ENCODE measurements at places on chromosomes 3 and 15.

DNA sequence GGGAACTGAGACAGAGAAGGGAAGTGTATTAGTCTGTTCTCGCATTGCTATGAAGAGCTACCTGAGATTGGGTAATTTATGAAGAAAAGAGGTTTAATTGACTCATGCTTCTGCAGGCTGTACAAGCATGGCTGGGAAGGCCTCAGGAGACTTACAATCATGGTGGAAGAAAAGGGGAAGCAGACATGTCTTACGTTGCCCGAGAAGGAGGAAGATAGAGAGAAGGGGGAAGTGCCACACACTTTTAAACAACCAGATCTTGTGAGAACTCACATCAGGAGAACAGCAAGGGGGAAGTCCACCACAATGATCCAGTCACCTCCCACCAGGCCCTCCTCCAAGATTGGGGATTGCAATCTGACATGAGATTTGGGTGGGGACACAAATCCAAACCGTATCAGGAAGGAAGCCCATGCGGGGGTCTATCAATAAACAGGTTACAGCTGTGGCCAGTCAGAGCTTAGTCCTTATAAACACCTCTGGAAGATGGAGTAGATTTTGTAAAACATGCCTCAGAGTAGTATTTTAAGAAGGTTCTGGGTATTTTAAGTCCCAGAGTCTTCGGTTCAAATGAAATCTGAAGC is 153.9 kb downstream of the GHSR start:
- DNase-seq, result no peak

DNA sequence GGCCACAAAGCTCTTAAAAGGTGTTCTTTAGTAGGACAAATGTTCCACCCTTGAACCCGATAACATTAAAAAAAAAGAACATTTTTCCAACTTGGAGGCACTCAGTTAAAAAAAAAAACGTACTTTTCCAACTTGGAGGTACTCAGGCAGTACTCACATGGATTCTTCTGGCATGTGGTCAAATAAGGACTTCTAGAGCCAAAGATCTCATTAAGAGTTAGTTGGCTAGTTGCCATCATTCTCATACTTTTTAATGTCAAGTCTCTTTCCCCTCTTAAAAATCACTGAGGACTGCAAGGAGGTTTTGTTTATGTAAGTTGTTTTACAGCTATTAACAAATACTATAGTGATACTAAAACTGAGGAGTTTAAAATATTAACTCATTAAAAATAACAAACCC is 101.0 kb downstream of the CADPS start:
- no peak for DNase-seq

- no peak for DNase-seq
Observed at GRCh38 chr3:170642882-170643601, 57.2 kb upstream of the SLC7A14 start.

GRCh38 chr3:146625186-146625775 is 20.1 kb upstream of the PLSCR5 start:
- no peak for DNase-seq

DNA sequence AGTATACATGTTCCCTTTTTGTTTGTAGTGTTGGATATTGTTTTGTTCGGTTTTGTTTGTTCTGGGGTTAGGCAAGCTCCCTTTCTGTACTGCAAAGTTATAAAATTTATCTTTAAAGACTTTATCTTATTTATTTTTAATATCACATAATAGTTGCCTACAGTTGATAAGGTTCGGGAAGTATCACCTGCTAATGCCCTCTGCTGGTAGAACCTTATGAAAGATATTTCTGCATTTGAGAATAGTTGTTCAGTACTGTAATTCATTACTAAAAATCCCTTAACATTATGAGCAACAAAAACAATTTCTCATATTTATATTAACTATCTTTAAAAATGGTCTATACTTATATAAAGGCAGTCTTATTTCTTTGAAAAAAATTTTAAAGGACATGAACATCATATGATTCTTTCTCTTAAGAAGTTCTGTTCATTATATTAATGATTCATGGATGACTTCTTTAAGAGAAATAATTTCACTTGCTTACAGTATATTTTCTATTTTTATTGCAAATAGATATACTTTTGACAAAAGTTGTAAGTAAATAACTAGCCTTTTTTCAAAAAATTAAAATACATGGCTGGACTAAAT is 1126.8 kb downstream of the SI start:
- no peak for DNase-seq

DNA sequence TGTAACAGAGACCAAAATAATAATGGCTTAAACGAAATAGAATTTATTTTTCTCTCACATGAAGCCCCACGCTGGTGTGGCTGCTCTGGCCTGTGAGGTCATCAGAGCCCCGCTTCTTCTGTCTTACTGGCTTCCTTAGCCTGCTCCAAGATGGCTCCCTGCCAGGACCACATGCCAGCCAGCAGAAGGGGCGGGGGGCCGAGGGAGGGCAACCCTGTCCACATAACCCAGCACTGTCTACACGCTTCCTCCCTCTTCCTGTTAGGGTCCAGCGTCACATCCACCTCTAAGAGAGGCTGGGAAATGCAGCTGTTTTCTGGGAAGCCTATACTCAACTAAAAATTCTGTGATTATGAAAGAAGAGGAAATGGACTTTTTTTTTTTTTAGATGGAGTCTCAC is 107.9 kb upstream of the DLG1 start:
- no peak for DNase-seq

GRCh38 chr3:48564022-48564421 is 441 bp upstream of the UCN2 start:
- peak; percentile 30 for DNase-seq

DNA sequence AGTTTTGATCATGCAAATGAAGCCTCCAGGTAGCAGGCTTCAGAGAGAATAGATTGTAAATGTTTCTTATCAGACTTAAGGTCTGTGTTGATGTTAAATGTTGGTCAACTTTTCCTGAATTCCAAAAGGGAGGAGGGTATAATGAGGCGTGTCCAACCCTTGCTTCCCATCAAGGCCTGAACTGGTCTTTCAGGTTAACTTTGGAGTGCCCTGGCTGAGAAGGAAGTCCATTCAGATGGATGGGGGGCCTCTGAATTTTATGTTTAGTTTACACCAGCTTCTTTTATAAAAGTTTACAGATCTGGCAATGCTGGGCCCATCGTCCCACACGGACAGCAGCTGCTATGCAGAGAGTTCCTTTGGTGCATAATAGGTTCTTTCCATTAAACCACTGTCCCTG is 8.9 kb downstream of the CCDC13 start:
- no peak for DNase-seq

DNA sequence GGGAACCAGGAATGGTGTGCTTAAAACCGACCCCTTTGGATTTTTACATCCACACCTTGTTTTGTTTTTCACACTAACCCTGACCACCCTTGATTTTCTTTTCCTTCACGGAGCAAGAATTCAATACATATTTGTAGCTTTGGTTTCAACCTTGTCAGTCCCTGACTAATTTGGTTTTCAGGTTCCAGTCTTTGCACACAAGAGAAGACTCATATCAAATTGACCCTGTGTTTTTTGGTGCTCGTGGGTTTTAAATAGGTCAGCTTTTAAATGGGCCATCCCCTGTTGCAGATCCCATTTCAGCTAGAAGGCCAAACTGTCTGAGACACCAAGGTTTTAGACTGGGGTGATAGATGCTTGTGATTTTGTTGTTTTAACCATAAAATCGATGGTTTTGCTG is 26.4 kb downstream of the ANP32A start:
- DNase-seq, result no peak

DNA sequence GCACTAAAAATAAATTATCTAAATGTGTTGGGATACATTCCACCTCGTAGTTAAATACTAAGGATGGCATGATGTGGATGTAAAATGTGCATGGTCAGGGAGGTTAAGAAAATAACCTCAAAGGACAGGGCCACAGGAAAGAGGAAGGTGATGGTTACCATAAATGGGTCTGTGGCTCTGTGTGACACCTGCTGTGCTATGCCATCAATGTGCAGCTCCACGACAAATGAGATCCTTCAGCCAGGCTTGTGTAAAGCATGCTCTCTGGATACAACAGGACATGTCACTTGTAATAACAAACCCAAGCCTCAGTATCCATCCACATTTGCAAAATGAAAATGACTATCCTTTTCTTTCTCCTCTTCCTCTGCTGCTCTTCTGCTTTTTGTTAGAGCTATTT is 456.7 kb upstream of the RASGRP1 start:
- DNase-seq, result no peak

GRCh38 chr15:101316529-101316928 is 21.5 kb upstream of the SNRPA1 start:
- no peak for DNase-seq

- no peak for DNase-seq
Observed at GRCh38 chr3:13607821-13608597, 59.1 kb downstream of the FBLN2 start.

DNA sequence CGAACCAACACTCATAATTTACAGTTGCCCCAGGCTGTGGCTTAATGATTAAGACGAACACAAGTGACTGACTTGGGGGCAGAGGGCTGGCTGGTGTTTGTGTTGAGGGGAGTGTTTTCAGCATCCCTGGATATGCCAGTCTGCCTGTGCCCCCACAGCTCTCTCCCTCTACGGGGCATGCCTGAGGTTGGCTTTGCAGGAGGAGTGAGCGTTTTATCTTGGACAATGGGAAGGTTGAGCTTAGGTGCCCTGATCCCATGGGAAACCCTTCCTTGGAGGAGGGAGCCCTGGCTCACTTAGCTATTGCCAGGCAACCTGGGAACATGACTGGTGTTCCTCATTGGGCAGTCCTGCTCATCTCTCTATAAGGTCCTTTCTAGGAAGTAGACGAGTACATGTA is 17.6 kb downstream of the FAM107A start:
- DNase-seq, result no peak

GRCh38 chr3:88997260-88997659 is 110.2 kb upstream of the EPHA3 start:
- DNase-seq, result no peak

DNA sequence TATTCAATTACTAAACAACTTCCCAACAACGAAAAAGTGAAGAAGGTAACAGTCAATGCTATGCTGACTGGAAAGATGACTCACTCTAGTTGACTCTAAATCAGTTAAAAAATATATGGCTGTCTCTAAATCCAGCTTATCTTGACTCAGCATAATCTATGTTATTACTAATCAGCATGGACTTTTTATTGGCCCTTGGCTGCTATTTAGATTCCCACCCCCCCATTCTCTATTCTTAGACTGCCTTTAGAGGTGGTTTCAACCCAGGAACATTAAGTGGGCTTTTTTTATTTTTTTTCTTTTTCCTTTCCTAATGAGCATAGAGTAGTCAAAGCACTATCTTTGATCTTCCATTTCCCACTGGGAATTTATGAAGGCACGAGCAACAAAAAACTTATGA is 1.9 kb downstream of the PCOLCE2 start:
- no peak for DNase-seq

DNA sequence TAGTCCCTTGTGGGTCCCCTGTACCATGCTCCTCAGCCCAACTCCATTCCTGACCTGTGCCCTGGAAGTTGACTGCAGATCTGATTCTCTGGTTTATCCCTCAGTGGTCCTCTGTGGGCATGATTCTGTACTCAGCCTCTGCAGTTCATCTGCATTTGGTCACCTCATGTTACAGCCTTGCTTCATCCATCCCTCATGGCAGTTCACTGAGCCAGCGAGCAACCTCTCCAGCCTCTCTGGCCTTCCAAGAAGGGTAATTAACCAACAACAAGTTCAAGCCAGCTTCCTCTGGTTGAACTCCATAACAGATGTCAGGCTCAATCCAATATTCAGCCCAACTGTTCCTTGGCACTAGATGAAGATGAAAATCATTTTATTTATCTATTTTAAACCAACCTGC is 509.5 kb downstream of the NTRK3 start:
- DNase-seq, result no peak

DNA sequence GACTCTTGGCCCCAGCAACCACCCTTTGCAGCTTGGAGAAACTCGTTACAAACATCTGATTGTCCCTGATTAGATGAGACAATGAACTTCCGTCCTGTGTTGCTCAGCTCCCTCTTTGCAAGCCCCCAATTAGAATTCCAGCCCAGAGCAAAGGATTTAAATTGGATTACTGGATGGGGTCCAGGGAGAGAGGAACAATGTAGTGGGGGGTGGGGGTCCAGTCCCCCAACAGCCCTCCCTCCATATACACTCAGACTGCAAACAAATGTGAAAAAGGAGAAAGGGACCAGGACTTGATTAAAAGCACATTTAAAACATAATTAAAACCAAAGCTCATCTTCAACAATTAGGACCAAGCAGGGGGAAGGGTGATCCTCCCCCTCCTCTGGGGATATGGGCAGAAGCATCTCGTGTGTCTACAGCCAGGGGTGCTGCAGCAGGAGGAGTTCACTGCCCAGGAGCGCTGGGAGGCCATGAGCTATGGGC is 71.7 kb upstream of the TMEM115 start:
- DNase-seq, result no peak

- no peak for DNase-seq
Observed at GRCh38 chr15:73495181-73495580, 52.2 kb downstream of the REC114 start.

GRCh38 chr15:63729115-63729884 is 104.4 kb downstream of the HERC1 start:
- DNase-seq, result no peak

DNA sequence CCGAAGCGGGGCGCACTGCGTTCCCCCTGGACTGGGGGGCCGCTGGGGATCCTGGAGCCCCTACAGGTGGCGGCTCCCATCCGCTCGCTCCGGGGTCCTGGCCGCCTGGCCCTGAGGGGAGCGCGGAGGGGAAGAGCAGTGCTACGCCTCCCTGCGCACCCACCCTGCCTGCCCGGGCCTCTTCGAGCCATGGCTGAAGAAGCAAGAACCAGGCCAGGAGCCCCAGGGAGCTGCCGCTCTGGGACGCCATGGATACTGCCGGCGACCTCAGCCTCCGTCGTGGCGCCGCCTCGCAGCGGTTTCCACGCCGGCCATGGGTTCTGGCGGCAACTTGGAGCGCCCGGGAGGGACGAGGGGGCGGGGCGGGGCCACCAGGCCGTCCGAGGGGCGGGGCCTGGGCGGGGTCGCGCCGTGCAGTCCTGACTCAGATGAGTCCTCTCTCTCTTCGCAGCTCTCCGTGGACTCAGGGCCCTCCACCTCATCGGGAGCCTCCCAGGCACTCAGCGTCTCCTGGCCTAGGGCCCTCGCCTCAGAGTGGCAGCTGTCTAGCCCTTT is 50.9 kb downstream of the MYL3 start:
- DNase-seq, result peak; percentile 44

GRCh38 chr15:55740981-55741832 is 1.7 kb downstream of the PRTG start:
- no peak for DNase-seq

- no peak for DNase-seq
Observed at GRCh38 chr3:14118400-14119381, 6.0 kb downstream of the CHCHD4 start.

DNA sequence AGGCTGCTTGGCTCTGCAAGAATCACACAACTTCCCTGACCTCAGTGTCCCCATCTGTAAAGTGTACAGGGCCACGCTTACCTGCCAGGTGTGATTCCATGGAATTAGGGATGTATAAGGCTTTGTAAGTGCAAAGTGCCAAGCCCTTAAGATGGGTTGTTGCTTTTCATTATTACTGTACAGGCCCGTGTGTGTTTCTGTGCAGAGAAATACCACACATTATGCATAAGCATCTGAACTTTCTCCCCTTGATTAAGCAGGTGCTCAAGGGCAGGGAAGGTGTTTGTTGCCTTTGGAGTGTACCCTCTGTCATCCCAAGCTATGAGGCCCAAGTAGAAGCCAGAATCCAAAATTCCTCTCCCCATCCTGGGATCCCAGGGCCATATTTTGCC is 13.6 kb upstream of the HRH1 start:
- no peak for DNase-seq
